ENCODE measurements at places on chromosomes 4 and X.

GRCh38 chr4:124018383-124019317 is 622.1 kb downstream of the SPRY1 start:
- DNase-seq = no peak

DNA sequence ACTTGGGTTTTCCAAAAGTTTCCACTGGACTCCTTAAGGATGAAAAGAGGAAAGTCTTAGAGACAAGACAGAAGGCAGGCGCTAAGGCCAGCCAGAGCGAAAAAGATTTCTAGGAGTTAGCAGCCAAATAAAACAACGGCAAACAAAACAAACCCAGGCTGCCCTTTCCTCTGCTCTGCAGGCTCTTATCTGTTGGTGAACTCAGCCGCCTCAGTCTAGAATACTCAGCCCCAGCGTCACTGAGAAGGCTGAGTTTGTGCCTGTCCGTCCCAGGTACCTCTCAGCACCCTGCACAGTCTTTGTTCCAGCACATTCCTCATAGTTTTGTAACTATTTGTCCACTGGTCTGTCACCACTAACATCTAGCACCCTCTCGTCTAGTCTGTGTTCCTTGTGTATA is 75.6 kb upstream of the FAM9C start:
- DNase-seq = no peak

DNA sequence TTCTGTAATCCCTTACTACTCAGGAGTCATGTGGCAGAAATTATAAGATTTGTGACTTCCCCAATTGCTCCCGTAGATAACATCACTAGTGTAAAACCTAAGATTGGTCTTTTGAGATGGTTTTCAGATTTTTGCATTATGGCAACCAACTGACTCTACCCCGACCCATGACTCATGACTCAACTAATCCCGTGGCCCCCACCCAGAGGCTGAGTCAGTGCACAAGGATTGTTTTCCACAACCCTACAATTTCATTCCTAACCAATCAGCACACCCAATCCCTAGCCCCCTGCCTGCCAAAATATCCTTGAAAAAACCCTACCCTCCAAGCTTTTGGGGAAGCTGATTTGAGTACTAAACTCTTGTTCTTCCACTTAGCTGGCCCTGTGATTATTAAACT is 109.4 kb upstream of the FAM9C start:
- DNase-seq = no peak

- no peak for DNase-seq
These were observed 9.1 kb downstream of the AKAP17A start for GRCh38 chrX:1600406-1601050.

GRCh38 chr4:1986578-1987210 is 22.1 kb downstream of the NELFA start:
- DNase-seq = no peak

- no peak for DNase-seq
These were observed 210.0 kb downstream of the SOWAHB start for GRCh38 chr4:76687746-76688448.

Data from T-cell (primary cell).